ENCODE measurements at places on chromosomes 12 and 14. TPM values are rescaled to one million over a fixed set of nuclear protein-coding genes. Genes with fewer than 3 reads are reported as not detected.

DNA sequence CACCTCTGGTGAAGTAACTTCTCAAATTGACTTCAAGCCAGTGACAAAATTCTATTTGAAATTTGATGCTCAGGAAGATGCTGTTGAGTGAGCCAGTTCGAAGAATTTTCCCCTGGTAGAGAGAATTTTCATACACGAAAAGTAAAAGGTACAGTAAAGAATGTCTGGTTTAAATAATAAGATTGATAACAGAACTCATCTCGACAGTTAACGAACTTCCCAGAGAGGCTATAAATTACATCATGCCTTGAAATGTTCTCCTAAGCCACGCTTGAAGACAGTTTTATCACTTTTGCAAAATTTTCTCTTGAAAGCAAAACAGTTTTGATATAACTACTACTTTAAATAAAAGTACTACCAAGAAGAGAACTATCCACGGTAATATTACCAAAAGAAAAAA, 14.4 kb upstream of the OR11G2 start:
- no peak for DNase-seq

CDCA3 gene
- total RNA-seq = 24.0 TPM

DNA sequence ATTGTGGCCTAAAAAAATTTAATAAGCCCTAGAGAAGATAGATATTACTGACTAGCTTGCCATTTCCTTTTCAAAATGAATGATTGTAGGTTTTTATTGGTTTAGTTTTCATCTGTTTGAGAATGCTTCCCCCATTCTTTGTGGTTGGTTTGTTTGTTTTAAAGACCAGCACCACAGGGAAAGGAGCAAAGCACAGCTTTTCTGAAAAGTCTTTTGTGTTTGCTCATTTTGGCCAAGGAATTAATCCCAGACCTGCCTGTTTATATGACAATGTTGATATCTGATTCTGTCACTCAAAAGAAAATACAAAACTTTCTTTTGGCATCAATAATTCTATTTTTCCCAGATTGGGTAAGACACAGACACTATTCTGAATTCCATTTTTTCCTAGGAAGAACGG, 312.5 kb upstream of the FLRT2 start:
- DNase-seq = no peak

DNA sequence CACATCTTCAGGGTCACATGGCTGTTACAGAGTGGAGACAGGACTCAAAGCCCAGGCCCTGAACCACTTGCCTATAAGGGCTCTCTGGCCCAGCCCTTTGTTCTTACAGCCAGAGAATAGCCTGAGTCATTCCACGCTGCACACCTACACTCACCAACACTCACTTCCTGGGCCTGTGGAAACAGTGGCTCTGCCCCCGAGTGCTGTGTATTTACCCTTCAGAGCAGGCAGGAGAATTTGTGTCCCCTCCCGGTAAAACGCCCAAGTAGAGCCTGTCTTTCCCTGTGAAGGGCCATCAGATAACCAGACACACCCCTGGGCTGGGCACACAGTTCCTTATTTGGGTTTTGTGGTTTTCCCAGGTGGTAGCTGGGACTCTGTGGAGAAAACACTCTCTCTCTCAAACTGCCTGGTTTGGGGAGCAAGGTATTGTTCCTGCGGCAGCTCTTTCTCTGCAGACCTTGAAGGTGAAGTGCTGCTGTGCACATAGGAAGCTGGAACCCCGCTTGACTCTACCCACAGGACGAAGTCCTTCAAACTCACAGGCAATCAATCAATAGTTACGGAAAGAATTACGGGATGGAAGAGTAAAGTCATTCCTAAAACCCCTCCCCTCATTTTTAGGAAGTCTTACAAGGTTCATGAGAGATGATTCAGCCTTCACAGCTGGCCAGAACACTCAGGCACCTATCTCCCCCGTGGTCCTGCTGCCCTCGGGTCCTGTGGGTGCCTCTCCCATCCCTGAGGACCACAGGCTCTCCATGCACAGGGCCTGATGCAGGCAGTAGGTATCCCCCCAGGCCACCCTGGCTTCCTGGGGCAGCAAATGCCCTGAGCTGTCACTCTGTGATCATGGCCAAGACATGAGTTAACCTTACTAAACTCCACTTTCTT, 20.3 kb downstream of the FIGNL2 start:
- peak; percentile 59 for DNase-seq

DNA sequence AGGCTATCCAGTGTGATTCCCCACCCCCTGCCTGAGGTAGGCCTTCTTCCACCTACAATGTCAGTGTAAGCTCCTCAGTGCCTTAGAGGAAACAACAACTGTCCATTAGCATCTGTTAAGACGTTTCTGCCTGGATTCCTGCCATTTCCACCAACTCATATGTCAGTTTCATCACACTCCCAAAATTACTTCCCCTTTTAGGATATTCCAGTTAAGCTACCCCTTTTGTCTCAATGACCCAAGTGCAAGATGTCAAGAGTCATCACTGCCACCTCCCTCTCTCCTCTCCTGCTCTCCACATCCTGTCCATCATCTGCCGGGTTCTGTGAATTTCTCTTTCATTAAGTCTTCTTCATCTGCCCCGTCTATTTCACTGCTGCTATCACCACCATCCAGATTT, 189.4 kb downstream of the DPF3 start:
- no peak for DNase-seq
